Naive thymus-derived CD4-positive, alpha-beta T cell (primary cell): ENCODE measurements at places on chromosomes 11 and 22.

DNA sequence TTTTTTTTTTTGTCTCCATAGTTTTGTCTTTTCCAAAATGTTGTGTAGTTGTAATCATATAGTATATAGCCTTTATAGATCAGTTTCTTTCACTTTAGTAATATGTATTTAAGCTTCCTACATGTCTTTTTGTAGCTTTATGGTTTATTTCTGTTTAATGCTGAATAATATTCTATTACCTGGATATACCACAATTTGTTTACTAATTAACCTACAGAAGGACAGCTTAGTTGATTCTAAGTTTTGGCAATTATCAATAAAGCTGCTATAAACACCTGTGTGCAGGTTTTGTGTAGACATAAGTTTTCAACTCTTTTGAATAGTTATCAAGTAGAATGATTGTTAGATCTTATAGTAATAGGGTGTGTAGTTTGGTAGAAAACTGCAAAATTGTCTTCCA, 130.3 kb upstream of the CARD18 start:
- no peak for DNase-seq

GRCh38 chr11:22341588-22341931, 3.4 kb downstream of the SLC17A6 start:
- DNase-seq, result no peak

GRCh38 chr11:66976028-66976467, 944 bp downstream of the C11orf86 start:
- DNase-seq, result no peak

- peak; percentile 85 for DNase-seq
Measured at GRCh38 chr22:39090426-39091064, 6.5 kb upstream of the APOBEC3H start.

GRCh38 chr11:33716243-33716642, 15.6 kb upstream of the C11orf91 start:
- DNase-seq, result peak; percentile 10

DNA sequence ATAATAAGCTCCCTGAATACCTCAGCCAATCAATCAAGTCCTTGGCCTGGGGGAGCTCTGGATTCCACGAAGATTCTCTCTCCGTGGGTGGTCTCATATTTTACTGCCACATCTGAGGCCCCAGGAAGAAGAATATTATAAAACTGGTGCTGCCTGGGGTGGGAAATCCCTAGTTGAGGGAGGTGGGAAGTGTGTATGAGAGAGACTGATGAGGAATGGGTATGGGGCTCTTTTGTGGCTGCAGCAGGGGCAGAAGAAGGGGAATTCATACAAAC, 71.5 kb downstream of the SYN3 start:
- no peak for DNase-seq

GRCh38 chr11:31355817-31356216, 13.7 kb downstream of the DCDC1 start:
- no peak for DNase-seq

DNA sequence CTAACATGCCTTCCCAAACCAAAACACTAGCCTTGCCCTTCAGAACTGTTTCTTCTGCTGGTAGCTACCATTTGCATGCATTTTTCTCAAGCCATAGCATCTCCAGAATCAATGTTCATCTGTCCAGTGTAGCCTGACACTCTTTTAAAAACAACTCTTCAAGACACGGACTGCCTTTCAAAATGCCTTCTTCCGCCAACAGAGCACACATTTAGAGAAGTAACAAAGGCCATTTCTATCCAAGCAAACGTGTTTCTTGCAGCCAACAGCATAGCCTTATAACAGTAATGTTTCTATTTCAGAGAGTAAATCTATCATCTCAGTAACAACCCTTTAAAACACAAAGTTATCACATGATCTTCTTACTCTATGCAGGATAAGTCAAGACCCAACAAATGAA, 143.3 kb upstream of the MTMR2 start:
- no peak for DNase-seq

GRCh38 chr22:39083212-39084165, 6.4 kb downstream of the APOBEC3G start:
- DNase-seq, result no peak
